Fibroblast of skin of abdomen (primary cell): ENCODE measurements at places on chromosomes 3 and 15.
A peak's percentile ranks its signal among the peaks of the same experiment; 100 is the strongest.

GRCh38 chr3:23077126-23077525, 126.0 kb upstream of the UBE2E2 start:
- DNase-seq, result no peak

- no peak for DNase-seq
Observed at GRCh38 chr15:65789759-65790425, 2.2 kb downstream of the DENND4A start.

DNA sequence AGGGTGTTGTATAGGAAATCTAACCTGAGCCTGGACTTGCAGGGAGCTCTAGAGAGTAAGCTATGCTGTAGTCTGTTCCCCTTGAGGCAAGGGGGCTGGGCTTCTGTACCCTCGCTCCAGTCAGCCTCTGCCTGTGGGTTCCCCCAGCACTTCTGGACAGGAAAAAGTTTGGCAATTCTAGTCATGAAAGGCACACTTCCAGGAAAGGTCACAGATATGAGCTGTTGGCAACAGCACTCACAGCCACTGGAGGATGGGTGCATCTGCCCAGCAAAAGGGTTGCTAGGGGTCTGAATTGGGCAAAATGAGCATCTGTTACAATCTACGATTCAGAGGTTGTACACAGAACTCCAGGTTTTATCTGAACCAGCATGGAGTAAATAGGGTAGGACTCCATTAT, 281.2 kb downstream of the ERC2 start:
- DNase-seq, result no peak

DNA sequence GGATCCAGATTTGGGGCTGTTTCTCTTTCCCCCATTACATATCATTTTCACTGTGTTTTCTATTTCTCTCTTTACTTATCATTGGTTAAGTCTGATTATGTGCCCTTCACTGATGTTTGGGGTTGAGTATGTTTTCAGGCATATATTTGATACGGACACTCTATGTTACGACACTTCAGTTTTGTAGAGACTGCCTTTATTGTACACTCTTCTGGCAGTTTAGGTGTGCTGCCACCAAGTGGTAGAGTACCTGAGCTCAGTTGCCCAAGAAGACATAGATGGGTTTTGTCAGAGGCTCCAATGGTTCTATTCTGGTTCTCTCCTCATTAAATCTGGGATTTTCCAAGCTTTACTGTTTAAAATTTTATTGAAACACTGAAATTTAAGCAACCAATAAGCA, 255.0 kb upstream of the ROPN1 start:
- DNase-seq, result no peak

GRCh38 chr15:57866149-57866736, 159.7 kb downstream of the POLR2M start:
- peak; percentile 32 for DNase-seq

- DNase-seq, result no peak
Observed at GRCh38 chr15:42640109-42640508, 64.7 kb downstream of the STARD9 start.

- DNase-seq, result no peak
Observed at GRCh38 chr3:25170021-25170420, 258.0 kb upstream of the RARB start.

- no peak for DNase-seq
Observed at GRCh38 chr3:195727606-195728195, 6.9 kb downstream of the MUC20 start.

DNA sequence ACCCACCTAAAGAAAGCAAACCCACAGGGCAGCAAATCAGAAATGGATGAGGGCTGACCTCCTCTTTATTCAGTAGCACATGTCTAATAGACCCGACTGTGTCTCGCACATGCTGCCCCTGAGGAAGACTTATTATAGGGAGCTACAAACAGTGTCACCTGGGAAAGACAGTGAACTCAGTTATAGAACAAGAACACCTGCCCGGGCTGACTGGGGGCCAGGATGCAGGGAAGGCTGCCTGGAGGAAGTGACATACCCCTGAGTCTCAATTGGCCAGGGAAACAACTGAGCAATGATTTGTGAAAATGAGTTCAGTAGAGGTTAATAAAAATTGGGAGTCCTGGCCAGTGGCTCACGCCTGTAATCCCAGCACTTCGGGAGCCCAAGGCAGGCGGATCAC, 78.7 kb upstream of the CGNL1 start:
- no peak for DNase-seq

- DNase-seq, result no peak
Observed at GRCh38 chr3:179715582-179715981, 62.7 kb downstream of the USP13 start.

GRCh38 chr15:92163641-92164040, 230.0 kb upstream of the ST8SIA2 start:
- DNase-seq, result no peak

DNA sequence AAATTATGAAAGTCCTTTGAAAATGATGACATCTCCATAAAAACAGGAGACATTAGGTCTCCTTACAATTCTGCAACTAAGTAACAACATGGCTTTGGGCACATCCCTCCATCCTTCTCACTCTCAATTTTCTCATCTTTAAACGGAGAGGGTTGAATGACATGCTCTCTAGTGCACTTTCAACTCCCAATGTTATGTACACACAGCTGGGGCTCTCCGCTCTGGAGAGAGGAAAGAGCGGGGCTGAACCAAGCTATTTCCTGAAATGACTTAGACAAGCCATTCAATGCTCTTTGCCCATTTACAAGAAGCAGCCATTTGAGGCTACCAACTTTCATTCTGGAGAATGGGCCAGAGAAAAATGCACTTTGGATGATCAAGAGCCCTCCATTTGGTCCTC, 144.2 kb upstream of the BNIP2 start:
- DNase-seq, result no peak

DNA sequence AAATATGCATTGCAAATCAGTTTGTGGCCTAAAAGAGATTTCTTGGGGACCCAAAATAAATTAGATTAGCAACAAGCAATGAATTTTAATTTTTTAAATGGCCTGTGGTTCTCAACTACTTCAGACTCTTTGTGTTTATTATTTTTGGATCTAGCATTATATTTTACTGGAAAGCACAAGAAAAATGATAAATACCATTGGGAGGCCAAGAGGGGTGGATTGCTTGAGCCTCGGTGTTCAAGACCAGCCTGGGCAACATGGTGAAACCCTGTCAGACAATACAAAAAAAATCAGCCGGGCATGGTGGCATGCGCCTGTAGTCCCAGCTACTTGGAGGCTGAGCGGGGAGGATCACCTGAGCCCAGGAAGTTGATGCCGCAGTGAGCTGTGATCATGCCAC, 13.6 kb downstream of the LACTB start:
- no peak for DNase-seq

DNA sequence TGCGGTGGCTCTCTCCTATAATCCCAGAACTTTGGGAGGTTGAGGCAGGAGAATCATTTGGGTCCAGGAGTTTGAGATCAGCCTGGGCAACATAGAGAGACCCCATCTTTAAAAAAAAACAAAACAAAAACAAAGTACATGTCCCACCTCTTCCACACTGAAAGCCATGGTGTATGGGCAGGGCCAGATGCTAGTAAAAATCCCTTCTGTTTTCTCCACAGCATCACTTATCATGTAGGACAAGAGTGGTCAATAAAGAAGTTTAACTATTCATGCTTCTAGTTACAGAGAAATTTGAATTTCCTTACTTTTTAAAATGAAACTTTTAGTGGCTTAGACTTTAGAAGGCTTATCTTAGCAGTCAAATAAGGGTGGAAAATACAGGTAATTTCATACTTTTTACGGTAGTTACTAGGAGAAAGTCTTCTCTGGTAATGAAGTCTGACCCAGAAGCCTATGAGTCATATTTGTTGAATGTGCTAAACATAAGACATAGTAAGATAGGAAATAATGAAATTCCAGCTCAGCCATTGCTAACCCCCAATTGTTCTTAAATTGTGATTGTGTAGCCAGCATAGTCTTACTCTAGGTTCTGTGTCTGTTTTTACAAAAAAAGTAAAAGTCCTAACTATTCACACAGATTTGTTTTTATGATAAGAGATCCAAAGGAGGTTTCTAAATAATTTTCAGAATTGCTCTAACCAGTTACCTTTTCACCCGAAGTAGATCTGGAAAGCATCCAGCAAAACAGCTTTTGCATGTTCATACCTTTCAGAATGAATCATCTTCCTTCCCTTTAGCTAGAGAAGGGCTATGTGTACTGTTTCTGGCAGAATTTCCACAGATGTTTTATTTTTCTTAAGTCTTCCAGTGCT, 16.4 kb upstream of the ZNF609 start:
- peak; percentile 87 for DNase-seq

DNA sequence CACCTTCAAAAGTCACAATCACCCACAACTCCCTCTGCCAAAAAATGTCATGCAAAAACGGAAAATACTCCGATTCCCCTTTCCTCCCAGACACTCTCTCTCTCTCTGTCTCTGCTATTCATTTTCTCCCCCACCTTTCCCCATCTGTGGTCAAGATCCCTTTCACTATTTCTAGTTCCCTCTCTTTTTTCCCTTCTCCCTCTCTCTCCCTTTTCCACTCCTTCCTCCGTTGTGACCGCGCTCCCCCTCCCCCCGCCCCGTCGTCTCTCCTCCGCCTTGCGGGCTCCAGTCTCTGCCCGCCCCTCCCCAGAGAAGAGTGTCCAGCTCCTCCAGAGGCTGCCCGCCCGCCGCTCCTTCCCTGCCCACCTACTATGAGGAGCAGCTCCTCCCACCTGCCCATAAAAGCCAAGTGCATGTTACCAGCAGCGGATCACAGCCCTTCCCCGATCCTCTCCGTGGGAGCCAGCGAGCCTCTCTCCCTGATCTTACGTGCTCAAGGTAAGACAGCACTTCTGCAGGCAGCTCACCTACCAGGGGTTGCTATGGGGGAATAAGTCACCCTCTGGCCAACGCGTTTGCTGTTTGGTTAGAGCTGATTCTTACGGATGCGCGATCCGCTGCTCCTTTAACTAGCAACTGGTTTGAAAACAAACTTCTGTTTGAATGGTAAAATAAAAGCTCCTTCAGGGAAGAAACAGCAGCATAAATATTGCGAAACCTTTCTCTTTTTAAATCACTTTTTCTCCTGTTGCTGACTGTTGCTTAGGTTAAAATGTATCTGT, at the start of gene COL8A1:
COL8A1 (plus strand) TSS at position 428 of the 782 bp plus-strand sequence. CDS start 152,089 bp downstream, outside the sequence.
- DNase-seq, result peak; percentile 81

DNA sequence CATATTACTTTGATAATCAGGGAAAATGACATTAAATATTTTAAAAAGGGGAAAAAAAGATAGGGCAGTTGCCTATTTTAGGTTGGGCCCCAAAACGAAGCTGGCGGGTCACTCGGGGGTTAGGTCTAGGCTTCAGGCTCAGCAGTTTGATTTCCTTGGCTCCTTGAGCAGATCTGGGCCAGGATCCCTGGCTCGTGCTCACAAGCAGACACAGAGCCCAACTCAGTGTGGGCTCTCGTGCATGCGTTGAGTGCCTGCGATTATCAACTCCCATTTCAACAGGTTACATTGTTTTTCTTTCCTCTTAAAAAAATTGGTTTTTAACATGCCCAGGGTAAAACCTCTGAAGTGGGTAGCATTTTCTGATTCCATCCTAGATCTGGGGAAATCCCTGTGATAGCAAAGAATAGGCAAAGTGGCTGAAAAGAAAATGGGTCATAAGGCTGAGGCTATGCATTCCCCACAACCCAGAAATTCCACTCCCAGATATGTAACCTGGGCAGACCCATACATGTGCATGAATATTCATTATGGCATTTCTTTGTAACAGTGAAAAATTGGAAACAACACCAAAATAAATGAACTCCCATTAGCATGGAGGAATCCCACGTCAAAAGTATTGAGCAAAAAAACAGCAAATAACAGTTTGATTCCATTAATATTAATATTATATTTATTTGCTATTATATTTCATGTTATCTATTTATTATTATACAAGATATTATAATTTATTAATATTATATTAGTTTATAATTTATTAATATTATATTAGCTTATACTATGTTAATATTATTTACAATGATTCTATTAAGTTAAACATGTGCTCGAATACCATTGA, 27.8 kb downstream of the FAM43A start:
- DNase-seq, result no peak

DNA sequence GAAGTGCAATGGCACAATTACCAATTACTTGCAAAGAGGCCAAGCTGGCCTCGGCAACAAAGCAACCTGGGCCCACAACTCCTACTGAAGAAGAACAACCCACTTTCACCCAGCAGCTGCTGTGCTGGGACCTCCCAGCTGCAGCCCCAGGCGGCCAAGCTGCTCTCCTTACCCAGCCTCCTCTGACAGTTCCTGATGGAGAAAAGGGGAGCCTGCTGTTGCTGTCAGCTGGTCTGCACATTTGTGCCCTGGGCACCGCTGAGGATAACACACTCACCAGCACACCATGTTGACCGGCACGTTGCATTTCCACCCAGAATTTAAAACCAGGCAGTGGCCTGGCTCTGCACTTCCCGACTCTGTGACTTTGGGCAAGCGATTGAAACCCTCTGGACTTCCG, 33.6 kb downstream of the SSUH2 start:
- DNase-seq, result no peak
